ENCODE measurements at places on chromosomes 2 and 18. TPM values are rescaled to one million over a fixed set of nuclear protein-coding genes. Genes with fewer than 3 reads are reported as not detected.

- no peak for DNase-seq
Observed at GRCh38 chr2:147311058-147311430, 533.8 kb upstream of the ACVR2A start.

DNA sequence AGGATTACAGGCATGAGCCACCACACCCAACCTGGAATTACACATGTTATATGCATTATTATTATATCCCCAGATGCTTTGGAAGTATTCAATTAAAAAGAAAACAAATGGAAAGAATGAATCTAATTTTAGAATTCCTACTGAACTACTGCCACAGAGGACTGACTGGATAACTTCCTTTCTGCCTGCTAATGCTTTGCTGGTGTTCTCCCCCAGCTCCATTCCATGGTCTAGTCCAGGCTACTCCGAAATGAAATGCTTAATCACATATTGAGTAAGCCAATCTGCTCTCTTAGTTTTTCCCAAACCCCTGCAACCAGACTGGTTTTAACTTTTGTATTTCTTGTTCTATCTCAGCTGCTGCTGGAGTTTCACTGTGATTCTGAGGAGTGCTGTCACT lies 519.1 kb downstream of the SOX11 start:
- DNase-seq, result no peak

GRCh38 chr2:144163592-144163991 lies 356.3 kb downstream of the ZEB2 start:
- no peak for DNase-seq

GRCh38 chr2:16179701-16180416 lies 239.5 kb downstream of the MYCN start:
- DNase-seq, result no peak

GRCh38 chr2:38230756-38231155 lies 146.3 kb downstream of the ATL2 start:
- DNase-seq, result no peak

- DNase-seq, result no peak
Observed at GRCh38 chr2:51293566-51294200, 261.8 kb upstream of the NRXN1 start.

DNA sequence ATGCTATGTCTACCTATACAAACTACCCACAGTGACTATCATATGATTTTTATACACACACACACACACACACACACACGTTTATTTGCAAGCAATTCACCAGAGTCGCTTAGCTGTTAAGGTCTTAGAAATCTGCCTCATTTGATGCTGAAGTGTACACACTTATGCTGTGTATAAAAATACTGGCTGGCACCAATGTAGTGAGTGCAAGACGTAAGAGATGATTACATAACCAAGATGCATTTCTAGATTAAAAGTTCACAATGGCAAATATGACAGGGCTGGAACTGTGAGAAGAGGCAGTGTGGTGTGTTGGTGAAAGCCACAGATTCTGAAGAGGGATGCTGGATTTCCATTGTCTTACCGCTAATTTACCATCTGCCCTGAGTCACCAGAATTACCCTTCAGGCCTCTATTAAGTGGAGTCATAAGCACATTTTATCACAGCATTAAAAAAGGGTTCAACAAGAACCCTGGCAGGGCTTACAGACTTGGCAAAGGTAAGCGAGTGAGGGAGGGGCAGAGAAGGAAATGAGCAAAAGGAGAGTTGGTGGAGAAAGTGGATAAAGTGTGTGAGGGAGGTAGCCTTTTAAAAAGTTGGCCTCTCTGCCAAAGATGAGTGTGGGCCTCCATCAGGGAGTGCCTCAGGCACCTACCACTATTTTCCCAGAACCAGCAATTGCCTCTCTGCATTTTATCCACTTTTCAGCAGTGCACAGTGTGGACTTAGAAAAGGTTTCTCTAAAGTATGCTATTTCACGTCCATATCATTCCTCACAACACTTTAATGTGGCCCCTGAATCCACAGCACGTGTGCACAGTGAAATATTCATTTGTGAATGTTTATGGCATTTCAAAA lies 21.5 kb downstream of the MEIS1 start:
- DNase-seq, result no peak

DNA sequence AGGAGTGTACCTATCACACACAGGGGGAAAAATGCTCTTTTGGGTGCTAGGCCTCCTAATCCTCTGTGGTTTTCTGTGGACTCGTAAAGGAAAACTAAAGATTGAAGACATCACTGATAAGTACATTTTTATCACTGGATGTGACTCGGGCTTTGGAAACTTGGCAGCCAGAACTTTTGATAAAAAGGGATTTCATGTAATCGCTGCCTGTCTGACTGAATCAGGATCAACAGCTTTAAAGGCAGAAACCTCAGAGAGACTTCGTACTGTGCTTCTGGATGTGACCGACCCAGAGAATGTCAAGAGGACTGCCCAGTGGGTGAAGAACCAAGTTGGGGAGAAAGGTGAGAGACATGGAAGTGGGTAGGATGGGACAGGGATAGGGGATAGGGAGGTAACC lies 12.2 kb downstream of the DHRS9 start:
- DNase-seq, result no peak

DNA sequence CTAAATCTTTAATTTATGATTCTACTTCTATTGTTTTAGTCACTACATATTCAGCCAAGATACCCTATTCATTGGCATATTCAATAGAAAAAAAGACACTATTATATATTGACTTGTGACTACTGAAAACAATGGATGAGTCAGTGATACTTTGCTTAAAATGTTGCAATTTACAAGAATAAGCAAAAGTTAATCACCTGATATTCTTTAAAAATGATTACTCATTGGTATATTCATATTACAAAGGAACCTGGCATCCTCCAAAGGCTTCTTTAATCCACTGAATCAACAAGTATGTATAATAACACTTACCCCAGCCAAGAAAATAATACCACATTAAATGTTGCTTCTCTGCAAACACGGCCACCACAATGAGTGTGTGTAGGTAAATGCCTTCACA lies 87.8 kb downstream of the CALCRL start:
- DNase-seq, result no peak

GRCh38 chr18:48599391-48599790 lies 60.6 kb downstream of the CTIF start:
- DNase-seq, result peak; percentile 55

DNA sequence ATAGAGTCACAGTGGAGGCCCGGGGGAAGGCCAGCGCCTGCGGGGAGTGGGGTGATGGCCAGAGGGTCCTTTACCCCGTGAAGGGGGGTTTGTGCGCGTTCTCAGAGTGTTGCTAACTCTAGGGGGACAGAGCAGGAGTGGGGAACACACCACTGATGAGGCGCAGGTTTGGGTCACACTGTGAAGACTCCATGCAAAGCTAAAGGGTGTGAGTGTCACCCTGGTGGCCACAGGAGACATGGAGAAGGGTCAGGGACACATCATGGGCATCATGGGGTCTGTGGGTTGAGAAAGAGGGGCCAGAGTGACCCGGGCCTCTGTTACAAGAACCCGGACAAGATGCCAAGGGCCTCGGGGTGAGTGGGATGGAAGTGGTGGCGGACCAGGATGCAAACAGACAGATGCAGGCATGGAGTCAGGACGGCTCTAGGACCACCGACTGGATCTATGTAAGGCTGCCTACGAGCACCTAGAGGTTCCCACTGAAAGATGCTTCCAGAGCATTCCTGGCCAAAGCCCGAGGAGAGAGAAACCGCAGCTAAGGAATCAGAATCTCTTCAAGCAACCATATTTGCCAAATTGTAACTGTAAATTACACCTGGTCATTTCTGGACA lies 84.3 kb downstream of the PXDN start:
- DNase-seq, result no peak

DNA sequence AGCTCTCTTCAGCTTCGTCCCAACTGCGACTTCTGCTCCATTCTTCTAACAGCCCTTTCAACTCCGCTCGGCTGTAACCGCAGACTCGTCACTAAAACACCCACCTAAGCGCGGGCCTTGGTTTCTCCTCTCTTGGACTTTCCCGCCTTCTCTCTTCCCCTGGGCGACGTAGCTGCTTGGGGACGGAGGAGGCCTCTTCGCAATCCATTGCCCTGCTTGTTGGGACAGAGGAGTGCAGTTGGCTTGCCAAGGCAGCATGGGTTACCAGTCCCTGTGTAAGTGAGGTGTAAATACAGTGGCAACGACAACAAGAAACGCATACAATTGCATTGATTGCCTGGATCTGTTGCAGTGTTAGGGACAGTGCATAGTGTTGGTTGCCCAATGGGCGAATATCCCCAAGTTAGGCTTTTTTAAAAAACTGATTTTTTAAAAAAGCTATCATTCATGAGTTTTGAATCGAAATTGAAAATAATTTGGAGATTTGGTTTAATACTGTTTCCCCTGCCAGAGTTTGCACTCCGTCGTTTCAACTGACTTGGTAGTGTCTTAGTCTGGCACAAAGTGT lies 484 bp upstream of the DARS1 start:
- DNase-seq, result no peak

- DNase-seq, result no peak
Observed at GRCh38 chr2:241340631-241341163, 15.4 kb upstream of the FARP2 start.

DNA sequence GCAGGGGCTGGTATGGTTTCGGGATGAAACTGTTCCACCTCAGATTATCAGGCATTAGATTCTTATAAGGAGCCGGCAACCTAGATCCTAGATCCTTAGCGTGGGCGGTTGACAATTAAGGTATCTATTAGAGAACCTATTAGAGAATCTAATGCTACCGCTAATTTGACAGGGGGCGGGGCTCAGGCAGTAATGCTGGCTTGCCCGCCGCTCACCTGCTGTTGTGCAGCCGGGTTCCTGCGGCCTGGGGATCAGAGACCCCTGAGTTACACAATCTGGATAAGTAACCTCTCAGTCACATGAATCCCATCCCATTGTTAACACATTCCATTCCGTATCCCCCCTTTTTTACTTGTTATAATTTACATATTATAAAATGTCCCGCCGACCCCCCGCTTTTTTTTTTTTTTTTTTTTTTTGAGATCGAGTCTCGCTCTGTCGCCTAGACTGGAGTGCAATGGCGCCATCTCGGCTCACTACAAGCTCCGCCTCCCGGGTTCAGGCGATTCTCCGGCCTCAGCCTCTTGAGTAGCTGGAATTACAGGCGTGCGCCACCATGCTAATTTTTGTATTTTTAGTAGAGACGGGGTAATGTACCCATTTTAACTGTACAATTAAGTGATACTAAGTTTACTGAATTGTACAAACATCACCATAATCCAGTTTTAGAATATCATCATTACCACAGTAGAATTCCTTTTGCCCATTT lies 42.0 kb upstream of the GPD2 start:
- DNase-seq, result no peak

GRCh38 chr2:222196159-222196558 lies 102.6 kb downstream of the PAX3 start:
- DNase-seq, result no peak

GRCh38 chr18:48265328-48265727 lies 143.9 kb downstream of the ZBTB7C start:
- no peak for DNase-seq

GRCh38 chr2:172639823-172640222 lies 83.9 kb downstream of the PDK1 start:
- peak; percentile 99 for DNase-seq

- peak; percentile 27 for DNase-seq
Observed at GRCh38 chr18:21834299-21834660, 93.7 kb downstream of the MIB1 start.

DNA sequence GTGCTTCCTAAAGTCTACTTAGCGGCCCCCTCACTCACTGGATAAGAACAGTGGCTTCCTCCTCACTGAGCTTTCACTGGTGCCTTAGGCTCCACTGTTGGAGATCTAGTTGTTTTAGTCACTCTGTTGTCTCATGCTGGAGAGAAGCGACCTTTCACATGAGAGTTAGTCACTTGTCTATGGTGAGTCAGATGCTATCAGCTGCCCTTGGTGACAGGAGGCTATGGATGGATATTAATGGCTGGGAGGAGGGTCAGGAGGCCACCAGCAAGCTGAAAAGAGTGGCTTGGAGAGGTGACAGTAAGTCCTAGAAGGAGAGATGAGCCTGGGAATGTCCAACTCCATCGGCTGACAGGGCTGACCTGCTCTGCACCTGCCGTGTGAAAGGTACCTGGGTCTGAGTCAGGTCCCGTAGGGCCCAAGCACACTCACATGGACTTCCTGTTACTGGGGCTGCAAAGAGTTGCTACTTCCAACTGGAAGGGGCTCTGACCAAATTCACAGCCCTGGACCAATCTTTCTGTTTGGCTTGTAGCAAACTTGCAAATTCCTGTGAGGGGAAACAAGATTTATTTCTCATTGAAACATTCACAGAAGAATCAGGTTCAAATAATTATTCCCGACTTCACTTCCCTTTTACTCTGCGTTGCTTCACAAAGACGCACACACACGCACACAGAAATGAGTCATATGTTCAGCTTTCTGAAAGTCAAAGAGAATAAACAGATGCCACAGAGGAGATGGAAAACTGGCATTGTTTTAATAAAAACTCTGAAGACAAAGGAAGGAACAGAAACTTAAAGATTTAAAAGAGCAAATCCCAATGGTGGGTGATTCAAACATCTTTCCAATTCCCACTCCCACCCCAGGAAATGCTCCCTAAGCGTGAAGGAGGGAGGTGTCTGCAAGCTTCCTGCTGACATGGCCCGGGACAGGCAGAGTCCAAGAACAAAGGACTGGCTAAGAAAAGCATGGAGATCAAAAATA lies 203.5 kb upstream of the TWIST2 start:
- peak; percentile 86 for DNase-seq

GRCh38 chr18:79987566-79987965 lies 797 bp downstream of the TXNL4A start:
- no peak for DNase-seq

GRCh38 chr2:41498781-41499180 lies 549.0 kb upstream of the PKDCC start:
- DNase-seq, result no peak

UGP2 gene
- total RNA-seq, result 58.8 TPM

SLC35G4 gene
- not detected for total RNA-seq

SP5 gene
- not detected for total RNA-seq

MARCHF4 gene
- 3.1 TPM for total RNA-seq

TSGA10 gene
- total RNA-seq, result 0.54 TPM

SLC38A11 gene
- under 0.01 TPM for total RNA-seq

DSEL gene
- 100 TPM for total RNA-seq

MGAT4A gene
- under 0.01 TPM for total RNA-seq

GNAL gene
- 0.28 TPM for total RNA-seq

SDC1 gene
- total RNA-seq, result 22.0 TPM

Data from IMR-90 (cell line).